Calu3 (cell line): ENCODE measurements at places on chromosomes 16 and 17. TPM values are rescaled to one million over a fixed set of nuclear protein-coding genes. Genes with fewer than 3 reads are reported as not detected.

GPR139 gene
- not detected in 2 replicates for total RNA-seq

ASGR2 gene
- total RNA-seq: not detected in 2 replicates

GRCh38 chr17:12839042-12839441 is 49.7 kb downstream of the ARHGAP44 start:
- DNase-seq: no peak

GRCh38 chr16:81593481-81593880 is 148.9 kb downstream of the CMIP start:
- DNase-seq: no peak

DNA sequence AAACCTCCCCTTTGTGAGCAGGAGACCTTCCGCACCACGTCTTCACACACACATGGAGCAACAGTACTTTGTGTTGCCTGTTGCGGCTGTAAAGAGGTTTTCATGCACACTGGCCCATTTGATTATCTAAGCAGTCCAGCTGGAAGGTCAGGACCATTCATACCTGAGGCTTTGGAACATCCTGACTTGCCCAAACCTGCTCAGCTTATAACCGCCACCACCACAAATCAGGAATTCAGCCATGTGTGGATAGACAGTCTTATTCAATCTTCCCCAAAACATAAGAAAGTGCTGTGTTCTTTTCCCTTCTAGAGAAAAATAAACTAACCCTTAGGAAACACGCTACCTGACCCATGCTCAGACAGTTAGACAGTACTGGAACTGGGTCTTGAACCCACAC is 81.6 kb upstream of the XYLT1 start:
- DNase-seq: no peak

CCL3 gene
- not detected in 2 replicates for total RNA-seq

DNA sequence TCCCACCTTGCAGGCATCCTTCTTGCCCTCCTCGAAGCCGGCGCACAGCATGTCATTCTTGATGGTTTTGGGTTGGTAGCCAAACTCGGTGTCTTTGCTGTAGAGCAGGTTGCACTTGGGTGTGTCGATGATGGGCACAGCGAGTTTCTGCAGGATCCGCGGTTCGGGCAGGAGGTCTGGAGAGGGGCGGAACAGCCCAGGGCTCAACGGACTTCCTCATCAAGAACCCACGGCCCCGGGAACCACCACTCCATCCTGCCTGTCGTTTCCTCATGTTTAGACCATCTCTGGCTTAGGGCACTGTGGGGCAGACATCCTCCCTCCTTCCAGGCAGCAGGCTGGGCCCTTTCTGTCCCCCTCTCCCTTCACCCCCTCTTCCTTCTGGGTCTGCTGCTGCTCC is 6.5 kb downstream of the PRSS27 start:
- DNase-seq: no peak

DNA sequence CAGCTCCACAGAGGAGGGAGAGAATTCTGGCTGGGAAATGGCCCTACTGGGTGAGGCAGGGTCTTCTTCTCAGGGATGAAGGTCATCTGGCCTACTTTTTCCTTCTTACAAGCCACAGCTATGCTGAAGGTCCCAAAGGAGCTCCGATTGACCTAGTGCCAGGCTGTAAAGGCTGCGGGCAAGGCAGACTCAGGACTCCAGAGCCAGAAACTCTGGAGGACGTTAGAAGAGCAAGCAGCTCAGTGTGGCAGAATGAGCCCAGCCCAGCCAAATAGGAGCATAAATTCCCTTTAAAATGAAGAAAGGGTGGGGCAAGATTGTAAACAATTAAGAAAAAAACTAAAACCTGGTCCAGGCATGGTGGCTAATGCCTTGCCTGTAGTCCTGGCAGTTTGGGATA is 20.1 kb upstream of the CNOT1 start:
- no peak for DNase-seq

SLC13A2 gene
- total RNA-seq: not detected in 2 replicates

DNA sequence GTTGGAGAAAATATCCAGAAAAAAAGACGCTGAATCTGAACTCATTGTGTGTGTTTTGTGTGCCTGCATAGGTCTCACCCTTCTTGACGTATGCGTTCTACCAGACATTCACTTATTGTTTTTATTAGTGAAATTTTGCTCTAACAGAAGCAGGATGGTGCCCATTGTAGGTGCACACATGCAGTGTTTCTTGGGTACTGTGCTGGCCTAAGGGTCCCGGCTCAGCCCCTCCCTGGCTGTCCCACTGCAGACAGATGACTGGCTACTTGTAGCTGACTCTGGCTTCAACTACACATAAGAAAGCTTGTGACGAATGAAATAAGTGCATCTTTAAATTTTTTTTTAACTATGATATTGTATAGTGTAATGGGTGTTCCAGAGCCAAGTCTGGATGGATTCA is 227.0 kb downstream of the CBLN1 start:
- no peak for DNase-seq

DNA sequence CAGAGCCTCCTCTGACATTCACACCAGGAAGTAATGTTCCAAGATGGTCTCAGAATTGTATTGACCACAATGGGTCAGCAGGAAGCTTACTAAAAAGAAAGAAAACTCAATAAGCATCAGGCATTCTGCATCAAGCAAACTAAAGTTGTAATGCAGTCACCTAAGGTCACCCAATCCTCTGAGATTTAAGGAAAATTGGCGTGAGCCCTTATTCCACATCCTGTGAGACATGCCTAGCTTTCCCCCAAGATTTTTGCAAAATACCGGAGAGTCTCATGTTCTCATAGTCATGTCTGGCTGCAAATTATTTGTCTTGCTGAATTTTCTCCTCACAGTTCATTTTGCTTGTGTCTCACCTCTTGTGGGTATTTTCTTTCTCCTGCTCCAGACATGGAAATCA is 417.1 kb upstream of the SOX9 start:
- DNase-seq: no peak

KRT24 gene
- total RNA-seq: 2.0 and 2.4 TPM in 2 replicates

GRCh38 chr17:66367107-66367506 is 64.7 kb downstream of the PRKCA start:
- no peak for DNase-seq

POLG2 gene
- 25.1 and 29.8 TPM in 2 replicates for total RNA-seq

GRCh38 chr16:30145657-30146056 is 22.6 kb upstream of the MAPK3 start:
- no peak for DNase-seq

DNA sequence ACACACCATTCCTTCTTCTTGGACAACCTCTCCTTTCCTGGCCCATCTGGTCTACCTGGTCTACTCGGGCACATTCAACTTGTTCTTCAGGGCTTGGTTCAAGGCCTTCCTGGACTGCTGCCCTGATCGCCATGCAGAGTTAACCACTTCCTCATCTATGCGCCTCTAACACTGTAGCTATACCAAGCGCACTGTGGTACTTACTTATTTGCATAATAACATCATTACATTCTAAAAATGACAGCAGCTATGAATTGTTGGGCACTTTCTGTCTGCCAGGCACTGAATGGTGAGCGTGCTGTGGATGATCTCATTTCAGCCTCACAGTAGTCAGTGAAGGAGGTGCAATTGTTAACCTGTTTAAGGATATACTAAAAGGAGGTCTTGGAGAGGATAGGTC is 66.9 kb upstream of the SDK2 start:
- DNase-seq: no peak

- no peak for DNase-seq
These were observed 2.0 kb upstream of the KIFC3 start for GRCh38 chr16:57804111-57804837.

QRICH2 gene
- total RNA-seq: 3.0 and 3.9 TPM in 2 replicates

FAM222B gene
- 37.7 and 42.1 TPM in 2 replicates for total RNA-seq

DNA sequence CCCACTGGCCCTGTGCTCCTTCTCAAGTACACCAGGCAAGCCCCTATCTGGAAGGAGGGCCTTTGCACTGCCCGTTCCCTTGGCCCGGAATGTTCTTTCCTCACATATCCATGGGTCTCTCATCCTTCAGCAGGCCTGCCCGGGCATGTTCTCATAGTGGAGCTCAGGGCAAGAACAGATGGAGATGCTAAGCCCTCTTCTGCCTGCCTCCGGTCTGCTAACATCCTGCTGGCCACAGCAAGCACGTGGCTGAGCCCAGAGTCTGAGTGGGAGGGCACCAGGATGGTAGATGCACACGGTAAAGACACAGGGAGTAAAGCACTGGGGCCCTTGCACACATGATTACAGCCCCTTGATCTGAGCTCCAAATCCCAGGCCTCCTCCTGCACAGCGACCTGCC is 19.8 kb upstream of the ANKRD40CL start:
- DNase-seq: no peak

DNA sequence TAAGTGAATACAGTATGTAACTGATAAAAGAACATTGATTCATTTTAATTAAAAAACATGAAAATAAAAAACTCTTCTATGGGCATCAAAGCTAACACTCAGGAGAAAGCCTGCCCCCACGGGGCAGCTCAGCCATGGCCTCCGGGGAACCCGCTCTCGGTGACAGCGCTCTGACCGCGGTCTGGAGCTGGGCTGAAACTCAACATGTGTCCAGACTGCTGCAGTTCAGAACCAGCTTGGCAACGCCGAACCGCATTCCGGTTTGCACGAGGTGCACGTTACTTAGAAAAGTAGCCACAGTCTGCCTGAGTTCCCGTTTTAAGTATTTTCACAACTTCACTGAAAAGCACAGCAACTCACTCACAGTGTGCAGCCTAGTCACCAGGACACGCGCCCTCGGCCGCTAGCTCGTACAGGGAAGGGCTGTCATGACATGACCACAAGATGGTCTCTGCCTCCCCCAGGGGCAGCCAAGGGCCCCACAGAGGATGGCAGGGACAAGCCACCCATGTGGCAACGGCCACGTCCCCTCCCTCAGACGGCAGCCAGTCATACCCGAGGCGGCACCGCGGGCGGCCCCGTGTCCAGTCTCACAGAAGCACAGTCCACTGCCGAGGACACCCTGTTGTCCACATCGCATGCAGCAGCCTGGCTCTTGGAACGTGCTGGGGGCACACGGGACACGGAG is 77.1 kb upstream of the METRNL start:
- DNase-seq: no peak

DNA sequence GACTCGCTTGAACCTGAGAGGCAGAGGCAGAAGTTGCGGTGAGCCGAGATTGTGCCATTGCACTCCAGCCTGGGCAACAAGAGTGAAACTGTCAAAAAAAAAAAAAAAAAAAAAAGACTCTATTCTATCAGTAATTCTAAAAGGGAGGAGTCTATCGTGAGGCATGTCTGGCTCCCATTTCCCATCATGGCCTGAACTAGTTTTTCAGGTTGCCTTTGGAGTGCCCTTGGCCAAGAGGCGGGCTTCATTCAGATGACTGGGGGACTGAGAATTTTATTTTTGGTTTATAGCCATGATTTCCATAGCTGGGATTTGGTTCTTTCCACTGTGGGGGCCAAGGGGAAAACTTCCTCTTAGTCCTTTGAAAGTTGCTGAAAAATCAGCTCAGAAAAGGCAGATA is 3.5 kb upstream of the SNX29 start:
- DNase-seq: no peak

DNA sequence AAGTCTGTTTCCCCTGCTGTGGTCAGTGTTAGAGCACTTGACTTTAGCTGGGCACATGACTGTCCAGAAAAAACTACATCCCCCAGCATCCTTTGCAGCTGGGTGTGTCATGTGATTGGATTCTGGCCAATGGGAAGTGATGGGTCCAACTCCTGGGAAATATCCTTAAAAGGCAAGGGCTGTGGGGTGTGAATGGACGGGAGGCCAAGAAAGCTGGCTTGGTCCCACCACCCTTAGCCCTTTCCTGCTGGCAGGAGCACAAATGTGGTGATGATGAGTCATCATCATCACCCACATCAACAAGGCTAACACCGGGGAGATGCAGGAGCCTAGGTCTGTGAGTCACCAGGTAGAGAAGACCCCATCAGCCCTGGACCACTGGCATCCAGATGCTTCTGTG is 341.7 kb downstream of the C16orf95 start:
- DNase-seq: peak; percentile 70

KRTAP4-12 gene
- not detected in 2 replicates for total RNA-seq

DNA sequence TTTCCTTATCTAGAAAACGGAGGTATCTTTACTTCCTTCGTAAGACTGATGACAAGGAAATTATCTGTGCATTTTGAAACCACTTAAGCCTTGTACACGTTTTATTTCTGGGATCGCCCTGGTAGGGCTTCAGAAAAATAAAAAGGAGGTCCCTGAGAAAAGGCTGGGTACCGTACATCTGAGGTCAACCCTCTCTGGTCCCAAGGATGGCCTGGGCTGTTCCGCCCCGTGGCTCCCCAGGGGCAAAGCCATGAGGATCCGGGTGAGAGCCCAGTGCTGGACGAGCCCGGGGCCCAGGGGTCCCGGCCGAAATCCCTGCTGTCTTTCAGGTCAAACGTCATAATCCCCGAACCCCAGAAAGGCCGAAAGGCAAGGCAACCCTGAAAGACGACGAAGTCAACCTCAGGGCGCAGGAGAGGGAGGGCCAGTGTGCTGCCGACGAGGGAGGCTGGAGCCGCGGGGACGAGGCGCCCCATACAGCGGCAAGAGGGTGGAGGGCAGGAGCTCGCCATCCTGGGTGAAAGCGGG is 656 bp upstream of the FUS start:
- no peak for DNase-seq

DNA sequence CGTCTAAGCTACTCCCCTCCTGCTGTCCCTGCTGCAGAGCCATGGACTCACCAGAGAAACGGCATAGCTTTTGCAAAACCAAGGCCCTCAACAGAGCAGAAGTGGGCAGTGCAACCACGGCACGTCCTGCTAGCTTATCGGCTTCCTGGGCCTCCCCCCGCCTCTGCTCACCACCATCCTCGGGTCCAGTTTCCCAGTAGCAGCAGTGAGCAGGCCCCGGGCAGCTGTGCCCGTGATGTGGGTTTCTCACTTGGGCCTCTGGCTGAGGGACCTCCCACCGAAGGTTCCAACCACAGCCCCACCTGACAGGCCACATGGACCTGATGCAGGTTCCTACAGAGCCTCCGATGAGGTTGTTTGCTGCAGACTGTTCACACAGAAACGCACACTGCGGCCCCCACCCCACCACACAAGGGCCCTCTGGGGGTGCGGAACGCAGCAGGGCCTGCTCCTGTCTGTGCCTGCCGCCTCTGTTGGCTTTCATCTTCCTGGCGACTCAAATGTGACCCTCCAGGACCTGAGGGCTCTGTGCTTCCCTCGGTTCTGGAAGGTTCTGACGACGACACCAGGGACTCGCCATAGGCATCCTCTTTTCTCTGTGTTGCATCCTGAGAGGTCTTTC is 24.8 kb downstream of the PDIA2 start:
- no peak for DNase-seq

GRCh38 chr16:84042879-84043485 is 387 bp upstream of the SLC38A8 start:
- peak; percentile 21 for DNase-seq

- DNase-seq: no peak
These were observed 4.1 kb downstream of the NXN start for GRCh38 chr17:975371-975915.

- no peak for DNase-seq
These were observed 6.0 kb downstream of the HAGHL start for GRCh38 chr16:732936-733335.

FBXO31 gene
- total RNA-seq: 40.4 and 43.7 TPM in 2 replicates

DNA sequence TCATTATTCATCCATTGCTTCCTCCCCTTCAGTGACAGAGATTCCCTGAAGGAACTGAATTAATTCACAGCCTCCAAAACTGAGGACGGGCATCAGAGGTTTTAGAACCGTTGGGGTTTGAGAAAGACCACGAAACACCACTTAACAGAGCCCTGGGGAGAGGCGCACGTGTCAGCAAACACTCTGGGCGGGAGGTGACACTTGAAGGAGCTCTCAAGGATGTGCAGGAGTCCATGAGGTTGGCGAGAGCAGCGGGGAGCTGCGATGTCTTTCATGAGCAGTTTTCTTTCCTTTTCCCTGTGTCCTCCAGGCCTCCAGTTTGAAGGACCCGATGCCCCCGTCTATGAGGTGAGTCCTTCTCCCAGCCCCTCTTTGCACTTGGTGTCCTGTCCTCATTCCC is 23.7 kb downstream of the B4GALNT2 start:
- no peak for DNase-seq

MFAP4 gene
- not detected in 2 replicates for total RNA-seq
